ENCODE measurements at places on chromosomes 16 and 17. TPM values are rescaled to one million over a fixed set of nuclear protein-coding genes. Genes with fewer than 3 reads are reported as not detected.

The GPR142 gene
- not detected for total RNA-seq

The CPSF4L gene
- not detected for total RNA-seq

The SLC6A2 gene
- not detected for total RNA-seq

The SP6 gene
- 0.25 TPM for total RNA-seq

The COL1A1 gene
- 6,733 TPM for total RNA-seq

The VASN gene
- total RNA-seq = 96.3 TPM
